ENCODE measurements at places on chromosomes 5 and 9.

- no peak for DNase-seq
These were observed 573.6 kb upstream of the ARRDC3 start for GRCh38 chr5:91956738-91957137.

DNA sequence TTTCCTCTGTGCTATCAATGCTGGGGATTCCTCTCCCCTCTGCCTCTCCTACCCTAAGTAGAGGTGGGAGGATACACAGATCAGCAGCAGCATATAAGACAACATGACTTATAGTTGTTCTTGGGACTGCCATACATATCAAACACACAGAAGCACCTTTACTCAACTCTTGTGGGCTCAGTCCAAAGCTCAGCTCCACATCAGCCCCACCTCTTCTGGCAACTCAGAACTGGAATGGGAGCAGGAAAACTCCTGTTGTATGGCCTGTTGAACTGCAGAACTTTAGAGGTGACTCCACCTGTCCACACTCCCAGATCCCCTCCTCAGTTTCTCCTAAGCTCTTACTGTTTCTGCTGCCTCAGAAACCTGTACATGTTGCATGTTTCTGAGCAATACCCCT lies 127.8 kb downstream of the SV2C start:
- no peak for DNase-seq

GRCh38 chr9:135531096-135531495 lies 9.9 kb downstream of the LCN1 start:
- no peak for DNase-seq

DNA sequence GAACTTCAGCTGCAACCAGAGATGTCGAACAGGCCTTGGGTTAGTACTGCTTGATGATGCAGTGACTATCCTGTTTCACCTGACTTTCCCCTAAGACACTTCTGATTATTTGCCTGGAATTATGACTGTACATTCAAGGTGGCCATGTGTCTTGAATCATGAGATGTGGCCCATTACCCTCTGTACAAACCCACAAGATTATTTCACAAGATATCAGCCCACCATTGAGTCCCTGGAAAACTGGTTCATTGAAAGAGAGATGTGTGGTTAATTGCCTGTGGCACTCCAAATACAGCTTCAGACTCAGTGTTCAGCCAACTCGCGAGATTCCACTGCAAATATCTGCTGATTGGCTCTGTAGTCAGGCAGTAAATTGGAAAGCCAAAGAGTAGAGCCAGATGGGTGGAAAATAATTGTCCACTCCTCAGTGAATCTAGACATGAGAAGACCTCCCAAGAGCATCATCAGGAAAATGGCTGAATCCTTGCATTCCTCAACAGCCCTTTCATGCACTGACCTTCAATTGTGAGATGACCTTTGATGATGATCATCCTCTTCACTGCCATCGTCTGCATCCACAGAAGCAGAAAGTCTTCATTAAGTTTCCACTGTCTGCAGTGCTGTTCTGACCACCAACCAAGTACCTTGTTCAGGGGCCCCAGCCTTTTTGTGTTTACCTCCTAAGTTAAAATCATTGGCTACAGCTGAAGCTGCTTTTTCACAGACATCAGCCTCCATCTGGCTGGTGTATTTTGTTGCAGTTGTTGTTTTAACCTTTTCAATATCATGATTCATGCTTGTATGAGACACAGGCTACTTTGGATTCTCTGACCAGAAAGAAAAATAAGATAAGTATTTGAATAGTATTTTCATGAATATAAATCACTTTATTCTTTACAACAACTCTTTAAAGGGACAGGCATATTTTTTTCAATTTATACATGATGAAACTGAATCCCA lies 75.2 kb downstream of the ESM1 start:
- peak; percentile 25 for DNase-seq

DNA sequence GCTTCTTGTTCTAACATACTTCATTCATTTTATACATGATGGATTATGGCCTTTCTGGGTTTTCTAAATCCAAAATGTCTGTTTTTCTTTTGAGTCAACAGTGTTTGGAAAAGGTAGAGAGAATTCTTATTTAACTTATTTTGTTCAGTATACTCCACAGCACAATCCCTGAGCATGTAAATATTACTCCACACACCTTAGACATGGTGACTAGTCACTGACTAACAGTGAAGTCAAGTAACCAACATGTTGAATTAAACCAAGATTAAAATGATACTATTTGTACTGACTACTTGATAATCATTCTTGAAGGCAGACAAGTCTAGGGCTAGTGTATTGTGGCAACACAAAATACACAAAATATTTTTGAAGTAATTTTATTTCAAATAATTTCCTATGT lies 55.0 kb downstream of the HAPLN1 start:
- no peak for DNase-seq

GRCh38 chr5:1448511-1449011 lies 3.3 kb upstream of the SLC6A3 start:
- no peak for DNase-seq

All from Daoy (cell line).